ENCODE measurements at places on chromosomes 16 and 17.
A peak's percentile ranks its signal among the peaks of the same experiment; 100 is the strongest.

DNA sequence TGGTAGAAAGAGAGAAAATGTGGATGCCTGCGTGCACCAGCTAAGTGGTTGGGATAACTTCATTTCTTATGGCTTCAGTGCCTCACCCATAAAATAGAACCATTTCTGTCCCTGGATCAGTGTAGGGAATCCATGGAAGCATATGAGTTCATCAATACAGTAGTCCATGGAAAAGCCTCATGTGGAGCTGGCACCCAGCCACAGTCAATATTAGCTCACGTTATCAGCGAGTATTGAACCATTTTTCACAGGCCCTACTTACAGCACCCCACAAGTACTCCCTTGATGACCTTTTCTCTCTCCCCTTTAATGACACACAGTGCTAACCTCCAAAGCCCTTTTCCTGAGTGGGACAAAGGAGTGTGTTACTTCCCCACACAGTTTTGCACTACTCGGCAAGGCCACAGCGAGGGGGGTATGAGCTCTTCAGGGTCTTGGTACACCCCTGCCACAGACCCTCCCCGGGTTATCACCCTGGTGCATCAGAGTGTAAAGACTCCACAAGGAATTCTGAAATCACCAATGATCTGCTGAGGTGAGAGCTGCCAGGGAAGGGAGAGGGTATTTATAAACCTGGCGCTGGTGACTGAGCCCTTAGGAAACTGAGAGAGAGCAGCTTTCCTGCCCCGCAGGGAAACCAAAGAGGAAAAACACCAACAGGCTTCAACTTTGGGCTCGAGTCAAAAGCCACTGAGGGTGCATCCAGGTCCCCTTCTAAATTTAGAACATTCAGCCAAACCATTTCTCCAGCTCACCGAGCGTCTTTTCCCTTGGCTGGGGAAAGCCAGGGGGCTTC lies 36.9 kb downstream of the DYNLRB2 start:
- no peaks in the 10 kb centered on the region for H3K4me1 ChIP-seq
- H3K4me3 ChIP-seq: no peak overlapping the region

DNA sequence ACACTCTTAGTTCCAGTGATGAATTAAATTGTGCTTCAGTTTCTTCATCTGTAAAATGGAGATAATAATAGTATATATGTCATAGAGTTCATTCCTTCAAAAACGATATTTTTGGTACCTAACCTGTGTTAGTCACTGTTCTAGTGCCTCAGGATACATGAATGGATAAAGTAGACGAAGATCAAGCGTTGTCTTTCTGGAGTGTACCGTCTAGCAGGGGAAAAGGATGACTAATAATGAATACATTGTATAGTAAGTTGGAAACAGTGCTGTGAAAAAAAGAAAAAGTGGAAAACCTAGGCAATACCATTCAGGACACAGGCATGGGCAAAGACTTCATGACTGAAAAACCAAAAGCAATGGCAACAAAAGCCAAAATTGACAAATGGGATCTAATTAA lies 8.6 kb downstream of the KRT10 start:
- H3K4me1 ChIP-seq: peaks cover 6% of the 10 kb centered on the region
- no peak for DNase-seq
- H3K27ac ChIP-seq: no peak overlapping the region
- H3K4me3 ChIP-seq: no peak overlapping the region

- no peak for DNase-seq
- no peaks in the 10 kb centered on the region for H3K27me3 ChIP-seq
- no peaks in the 10 kb centered on the region for H3K4me1 ChIP-seq
- no peak overlapping the region for H3K27ac ChIP-seq
- H3K36me3 ChIP-seq: no peaks in the 10 kb centered on the region
- no peak overlapping the region for H3K4me3 ChIP-seq
Observed at GRCh38 chr17:66730461-66730923, 104.4 kb upstream of the CACNG5 start.

DNA sequence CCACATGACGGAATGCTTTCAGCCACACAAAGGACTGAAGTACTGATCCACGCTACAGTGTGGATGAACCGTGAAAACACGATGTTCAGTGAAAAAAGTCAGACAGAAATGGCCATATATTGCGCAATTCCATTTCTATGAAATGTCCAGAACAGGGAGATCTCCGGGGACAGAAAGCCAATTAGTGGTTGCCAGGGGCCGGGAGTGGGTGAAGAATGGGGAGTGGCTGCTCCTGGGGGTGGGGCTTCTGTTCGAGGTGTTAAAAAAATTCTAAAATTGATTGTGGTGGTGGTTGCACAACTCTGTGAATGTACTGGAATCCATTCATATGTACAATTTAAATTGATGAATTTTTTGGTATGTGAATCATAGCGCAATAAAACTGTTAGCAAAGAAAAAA lies 154.8 kb upstream of the HSBP1 start:
- DNase-seq: no peak
- no peaks in the 10 kb centered on the region for H3K36me3 ChIP-seq
- no peaks in the 10 kb centered on the region for H3K4me1 ChIP-seq
- H3K27ac ChIP-seq: no peak overlapping the region
- no peak overlapping the region for H3K4me3 ChIP-seq
- H3K27me3 ChIP-seq: no peaks in the 10 kb centered on the region

DNA sequence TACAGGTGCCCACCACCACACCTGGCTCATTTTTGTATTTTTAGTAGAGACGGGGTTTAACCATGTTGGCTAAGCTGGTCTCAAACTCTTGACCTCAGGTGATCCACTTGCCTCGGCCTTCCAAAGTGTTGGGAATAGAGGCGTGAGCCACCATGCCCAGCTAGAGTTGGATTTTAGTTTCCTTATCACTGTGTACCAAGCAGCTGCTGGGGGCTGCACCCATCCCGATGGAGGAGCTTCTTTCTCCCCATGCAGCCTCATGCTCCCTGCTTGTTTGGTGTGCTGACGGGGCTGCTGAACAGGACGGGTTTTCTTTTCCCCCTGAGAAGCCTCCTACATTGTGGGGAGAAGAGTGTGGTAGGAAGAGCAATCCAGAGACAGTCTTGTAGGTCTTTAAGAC lies 173.2 kb downstream of the LGALS9B start:
- H3K27ac ChIP-seq: no peak overlapping the region
- H3K27me3 ChIP-seq: no peaks in the 10 kb centered on the region
- no peak overlapping the region for H3K4me3 ChIP-seq
- DNase-seq: no peak
- no peaks in the 10 kb centered on the region for H3K4me1 ChIP-seq

GRCh38 chr17:78789663-78790181 lies 7.6 kb upstream of the CYTH1 start:
- H3K27ac ChIP-seq: no peak overlapping the region
- no peaks in the 10 kb centered on the region for H3K4me1 ChIP-seq
- H3K4me3 ChIP-seq: no peak overlapping the region

DNA sequence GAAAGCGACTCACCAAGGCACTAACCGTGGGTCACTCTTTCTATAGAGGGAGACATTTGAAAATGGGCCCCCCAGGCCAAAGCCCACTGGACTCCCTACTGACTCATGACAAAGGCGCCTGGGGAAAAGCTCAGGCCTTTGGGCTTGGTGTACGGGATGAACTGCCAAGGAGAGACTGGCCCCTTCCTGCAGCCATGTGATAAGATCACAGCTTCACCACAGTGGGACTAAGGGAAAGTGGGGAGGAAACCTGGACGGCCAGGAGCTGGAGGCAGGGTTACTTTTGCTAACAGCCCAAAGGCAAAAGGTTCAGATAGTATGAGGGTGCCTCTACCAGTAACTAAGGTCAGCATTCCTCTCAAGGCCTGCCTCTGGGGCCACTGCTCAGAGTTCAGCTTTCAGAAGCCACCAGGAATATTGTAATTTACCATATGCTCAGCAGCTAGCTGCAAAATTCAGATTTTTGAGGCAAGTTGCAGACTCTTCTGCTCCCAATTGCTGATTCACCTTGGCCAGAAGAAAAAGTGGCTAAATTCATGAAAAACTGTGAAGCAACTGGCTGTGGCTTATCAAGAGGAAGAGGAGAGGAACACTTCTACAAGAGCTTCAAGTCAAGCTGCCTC lies 37.1 kb upstream of the SLC25A19 start:
- H3K36me3 ChIP-seq: no peaks in the 10 kb centered on the region
- H3K27me3 ChIP-seq: no peaks in the 10 kb centered on the region
- DNase-seq: no peak
- peak overlapping the region; percentile 2 for H3K27ac ChIP-seq

DNA sequence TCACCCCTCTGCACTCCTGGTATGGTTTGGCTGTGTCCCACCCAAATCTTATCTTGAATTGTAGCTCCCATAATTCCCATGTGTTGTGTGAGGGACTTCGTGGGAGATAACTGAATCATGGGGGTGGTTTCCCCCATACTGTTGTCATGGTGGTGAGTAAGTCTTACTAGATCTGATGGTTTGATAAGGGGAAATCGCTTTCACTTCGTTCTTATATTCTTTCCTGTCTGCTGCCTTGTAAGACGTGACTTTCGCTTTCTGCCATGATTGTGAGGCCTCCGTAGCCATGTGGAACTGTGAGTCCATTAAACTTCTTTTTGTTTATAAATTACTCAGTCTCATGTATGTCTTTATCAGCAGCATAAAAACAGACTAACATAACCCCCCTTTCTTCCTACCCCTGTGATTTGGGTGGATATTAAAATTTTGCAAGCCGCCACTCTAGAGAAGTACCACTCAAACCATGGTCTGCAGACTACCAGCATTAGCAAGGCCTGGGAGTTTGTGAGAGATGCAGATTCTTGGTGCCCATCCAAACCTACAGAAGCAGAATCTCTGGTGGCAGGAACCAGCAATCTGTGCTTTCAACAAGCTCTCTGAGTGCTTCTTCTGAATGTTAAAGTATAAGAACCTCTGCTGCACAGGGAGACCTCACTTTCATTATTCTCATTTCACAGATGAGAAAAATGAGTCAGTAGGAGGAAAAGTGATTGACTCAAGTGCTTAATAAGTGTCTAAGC lies 999.5 kb upstream of the EEF2KMT start:
- no peaks in the 10 kb centered on the region for H3K36me3 ChIP-seq
- H3K4me3 ChIP-seq: no peak overlapping the region
- H3K27ac ChIP-seq: no peak overlapping the region
- no peaks in the 10 kb centered on the region for H3K27me3 ChIP-seq

GRCh38 chr16:3020604-3021448 lies 658 bp downstream of the TNFRSF12A start:
- H3K27ac ChIP-seq: peak overlapping the region; percentile 95
- H3K4me3 ChIP-seq: peak overlapping the region; percentile 78
- no peaks in the 10 kb centered on the region for H3K4me1 ChIP-seq
- peak; percentile 89 for DNase-seq

GRCh38 chr17:70644096-70644495 lies 474.8 kb downstream of the KCNJ2 start:
- H3K27ac ChIP-seq: no peak overlapping the region
- H3K4me3 ChIP-seq: no peak overlapping the region
- H3K27me3 ChIP-seq: no peaks in the 10 kb centered on the region
- DNase-seq: no peak
- H3K36me3 ChIP-seq: no peaks in the 10 kb centered on the region
- H3K4me1 ChIP-seq: no peaks in the 10 kb centered on the region

DNA sequence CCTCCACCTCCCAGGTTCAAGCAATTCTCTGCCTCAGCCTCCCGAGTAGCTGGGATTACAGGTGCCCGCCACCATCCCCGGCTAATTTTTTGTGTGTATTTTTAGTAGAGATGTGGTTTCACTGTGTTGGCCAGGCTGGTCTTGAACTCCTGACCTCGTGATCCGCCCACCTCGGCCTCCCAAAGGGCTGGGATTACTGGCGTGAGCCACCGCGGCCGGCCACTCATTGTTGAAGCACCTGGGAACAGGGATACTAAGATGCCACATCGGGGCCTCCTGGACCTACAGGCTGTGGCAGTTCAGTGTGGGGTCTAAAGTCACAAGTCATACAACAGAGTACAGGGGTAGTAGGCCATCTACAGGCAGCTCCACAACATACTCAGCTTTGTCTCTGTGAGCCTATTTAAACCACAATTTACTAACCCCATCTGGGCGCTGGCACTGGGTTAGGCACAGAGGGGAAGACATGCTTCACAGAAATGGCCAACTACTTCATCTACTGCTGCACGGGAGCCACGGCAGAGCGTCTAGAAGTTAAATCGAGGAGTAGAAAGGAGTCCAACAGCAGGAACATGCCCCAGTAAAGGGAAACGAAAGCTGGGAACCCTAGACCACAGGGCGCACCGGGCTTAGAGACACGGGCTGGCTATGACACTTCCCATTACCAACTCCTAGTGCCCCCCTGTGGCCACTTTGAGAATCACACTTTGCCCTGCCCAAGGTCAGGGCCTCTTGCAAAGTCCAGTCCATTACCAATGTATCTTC lies 4.3 kb downstream of the VAMP2 start:
- peak; percentile 95 for DNase-seq
- H3K27me3 ChIP-seq: no peaks in the 10 kb centered on the region
- peaks cover 11% of the 10 kb centered on the region for H3K4me1 ChIP-seq
- no peaks in the 10 kb centered on the region for H3K36me3 ChIP-seq

DNA sequence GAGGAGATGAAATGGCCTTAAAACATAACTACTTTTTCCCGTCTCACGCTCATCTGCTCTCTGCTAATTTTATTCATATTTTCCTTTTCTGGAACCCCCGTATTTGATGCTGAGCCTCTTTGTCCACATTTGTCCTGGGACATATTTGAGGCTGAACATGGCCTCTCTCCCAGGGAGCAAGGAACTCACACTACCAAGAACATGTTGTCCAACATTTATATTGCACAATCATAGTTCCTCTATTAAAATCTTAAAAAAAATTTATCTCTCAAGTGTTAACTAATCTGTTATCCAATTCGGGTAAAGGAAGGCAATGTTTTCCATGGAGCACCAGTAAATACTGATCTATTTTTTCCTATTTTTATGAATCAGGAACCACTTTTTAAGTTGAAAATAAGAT lies 60.2 kb downstream of the CMC2 start:
- no peak for DNase-seq
- no peaks in the 10 kb centered on the region for H3K4me1 ChIP-seq
- H3K36me3 ChIP-seq: no peaks in the 10 kb centered on the region
- H3K27me3 ChIP-seq: no peaks in the 10 kb centered on the region
- H3K4me3 ChIP-seq: no peak overlapping the region

DNA sequence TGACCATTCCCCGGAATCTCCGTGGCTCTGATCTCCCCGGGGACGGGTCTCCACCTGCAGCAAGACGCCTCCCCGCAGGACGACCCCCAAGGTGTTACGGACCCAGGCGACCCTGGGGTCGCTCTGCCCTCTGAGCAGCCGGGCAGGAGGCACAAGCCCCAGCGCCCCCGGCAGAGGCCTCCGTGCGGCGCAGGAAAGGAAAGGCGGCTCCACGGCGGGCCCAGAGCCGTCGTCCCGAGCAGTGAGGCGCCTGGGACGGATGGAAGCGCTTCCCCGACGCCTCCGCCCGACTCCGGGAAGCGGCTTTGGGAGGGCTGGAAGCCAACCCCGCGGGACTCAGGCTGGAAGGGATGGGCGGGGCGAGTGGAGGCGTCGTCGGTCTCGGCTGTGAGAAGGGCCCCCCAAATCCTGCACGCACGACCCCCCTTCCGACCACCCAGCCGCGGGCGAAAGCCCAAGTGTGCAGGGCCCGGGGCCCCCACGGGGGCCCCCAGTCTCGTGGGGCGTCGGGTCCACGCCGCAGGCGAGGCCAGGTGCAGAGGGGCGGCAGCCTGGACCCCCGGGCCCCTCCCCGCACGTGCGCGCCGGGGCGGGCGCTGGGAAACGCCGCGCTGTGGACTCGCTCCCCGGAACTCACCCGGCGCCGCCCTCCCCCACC lies 32.7 kb upstream of the RPH3AL start:
- peak overlapping the region; percentile 65 for H3K27ac ChIP-seq
- peak overlapping the region; percentile 27 for H3K4me3 ChIP-seq
- no peaks in the 10 kb centered on the region for H3K27me3 ChIP-seq
- no peaks in the 10 kb centered on the region for H3K36me3 ChIP-seq

Data from uterus (tissue), 4 donors.